ENCODE measurements at places on chromosomes 11 and 22. TPM values are rescaled to one million over a fixed set of nuclear protein-coding genes. Genes with fewer than 3 reads are reported as not detected.

DNA sequence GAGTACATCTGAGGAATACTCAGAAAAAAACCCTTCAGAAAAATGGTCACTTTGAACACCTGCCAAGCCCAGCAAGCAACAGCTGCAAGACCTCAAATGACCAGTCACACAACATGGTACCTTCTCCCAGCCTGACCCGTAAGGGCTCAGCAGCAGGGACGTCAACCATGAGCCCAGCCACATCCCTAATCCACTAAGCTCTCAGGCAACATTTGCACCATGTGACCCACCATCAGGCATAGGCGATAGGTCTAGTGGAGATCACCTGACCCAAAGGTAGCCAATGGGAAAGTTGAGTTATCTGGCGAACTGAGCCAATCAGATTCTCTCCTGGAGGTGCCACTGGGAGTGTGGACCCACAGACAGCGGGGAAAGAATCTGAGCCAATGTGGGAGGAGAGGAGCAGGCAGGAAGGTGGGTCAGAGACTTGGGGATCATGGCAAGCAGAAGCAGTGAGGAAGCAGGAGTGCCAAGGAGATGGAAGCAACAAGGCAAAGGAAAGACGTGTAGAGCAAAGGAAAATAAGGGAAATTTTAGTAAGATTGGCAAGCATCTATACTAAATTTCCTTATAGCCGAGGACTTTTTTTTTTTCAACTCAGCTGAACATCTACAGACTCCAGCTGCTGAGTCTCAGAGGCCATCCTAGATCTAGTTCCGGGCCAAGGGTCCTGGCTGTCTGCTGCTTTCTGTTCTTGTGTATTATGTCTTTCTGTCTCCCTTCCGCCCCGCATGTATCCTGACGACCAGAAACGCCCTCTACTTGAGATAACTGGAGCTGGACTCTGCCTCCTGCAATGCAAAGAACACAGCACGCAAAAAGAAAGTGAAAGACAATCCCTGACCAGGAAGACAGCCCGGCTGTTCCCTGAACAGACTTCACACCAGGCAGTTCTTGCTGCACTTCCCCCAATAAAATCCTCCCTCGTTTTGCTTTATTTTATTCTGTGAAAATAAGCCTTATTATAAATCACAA lies 11.0 kb upstream of the PLAAT2 start:
- DNase-seq, result peak; percentile 63

The OR52I2 gene
- not detected for polyA plus RNA-seq

The GGTLC3 gene
- polyA plus RNA-seq, result not detected

DNA sequence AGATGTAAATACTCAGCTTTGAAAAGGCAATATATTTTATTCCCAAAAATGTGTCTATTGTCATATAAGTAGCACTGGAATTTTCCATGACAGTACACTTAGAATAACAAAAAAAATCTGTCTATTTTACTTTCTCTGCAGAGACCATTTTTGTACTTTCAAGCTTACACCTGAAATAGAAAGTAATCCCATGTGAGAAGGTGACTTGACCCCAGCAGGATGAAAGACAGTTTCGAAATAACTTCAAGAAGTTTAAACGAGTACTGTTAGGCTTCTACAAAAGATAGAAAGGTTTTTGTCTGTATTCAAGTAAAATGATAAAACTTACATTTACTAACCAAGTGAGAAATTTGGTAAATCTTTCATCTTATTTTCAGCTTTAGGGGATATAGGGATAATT lies 259.9 kb upstream of the CTSC start:
- DNase-seq, result no peak

The PARVA gene
- polyA plus RNA-seq, result 113 TPM

DNA sequence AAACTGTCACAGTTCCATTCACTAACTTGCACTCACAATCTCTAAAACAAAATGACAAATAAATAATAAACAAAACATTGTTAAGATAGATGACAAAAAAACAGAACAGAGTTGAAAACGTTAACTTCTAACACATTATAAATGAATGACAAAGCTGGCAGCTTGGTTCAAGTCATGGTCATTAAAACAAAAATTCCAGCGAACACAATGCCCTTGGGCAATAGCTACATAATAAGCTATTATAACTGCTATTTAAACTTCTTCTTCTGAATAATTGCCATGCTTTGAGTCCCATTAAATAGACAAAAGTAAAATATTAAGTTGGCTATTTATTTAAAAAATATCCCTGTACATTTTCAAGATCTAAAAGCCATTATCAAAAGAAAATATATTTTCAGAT lies 54.7 kb downstream of the PICALM start:
- DNase-seq, result peak; percentile 1

DNA sequence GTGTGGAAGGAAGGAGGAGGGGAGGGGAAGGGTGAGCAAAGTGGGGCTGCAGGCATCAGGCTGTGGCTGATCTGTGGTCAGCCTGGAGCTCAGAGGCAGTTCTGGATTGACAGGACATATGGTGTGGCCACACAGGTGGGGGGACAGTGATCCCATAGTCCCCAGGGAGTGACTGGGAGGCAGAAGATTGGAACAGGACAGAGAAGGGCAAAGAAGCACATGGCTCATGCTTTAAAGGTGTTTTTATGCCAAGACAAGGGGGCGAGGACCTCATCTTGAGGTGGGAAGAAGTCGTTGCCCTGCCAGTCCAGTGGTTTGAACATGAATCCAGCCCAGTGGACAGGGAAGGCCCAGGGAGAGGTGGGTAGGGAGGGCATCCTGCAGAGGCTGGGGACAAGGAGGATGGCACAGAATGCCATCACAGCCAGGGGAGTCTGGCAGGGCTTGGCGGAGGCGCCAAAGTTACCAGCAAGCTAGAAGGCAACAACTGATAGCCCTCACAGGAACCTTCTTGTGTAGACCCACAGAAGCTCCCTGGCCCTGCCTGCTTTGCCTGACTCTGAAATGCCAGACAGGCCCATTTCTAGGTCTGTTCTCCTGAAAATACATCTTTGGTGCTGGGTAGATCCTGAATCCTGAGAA lies 3.1 kb downstream of the BET1L start:
- DNase-seq, result no peak

DNA sequence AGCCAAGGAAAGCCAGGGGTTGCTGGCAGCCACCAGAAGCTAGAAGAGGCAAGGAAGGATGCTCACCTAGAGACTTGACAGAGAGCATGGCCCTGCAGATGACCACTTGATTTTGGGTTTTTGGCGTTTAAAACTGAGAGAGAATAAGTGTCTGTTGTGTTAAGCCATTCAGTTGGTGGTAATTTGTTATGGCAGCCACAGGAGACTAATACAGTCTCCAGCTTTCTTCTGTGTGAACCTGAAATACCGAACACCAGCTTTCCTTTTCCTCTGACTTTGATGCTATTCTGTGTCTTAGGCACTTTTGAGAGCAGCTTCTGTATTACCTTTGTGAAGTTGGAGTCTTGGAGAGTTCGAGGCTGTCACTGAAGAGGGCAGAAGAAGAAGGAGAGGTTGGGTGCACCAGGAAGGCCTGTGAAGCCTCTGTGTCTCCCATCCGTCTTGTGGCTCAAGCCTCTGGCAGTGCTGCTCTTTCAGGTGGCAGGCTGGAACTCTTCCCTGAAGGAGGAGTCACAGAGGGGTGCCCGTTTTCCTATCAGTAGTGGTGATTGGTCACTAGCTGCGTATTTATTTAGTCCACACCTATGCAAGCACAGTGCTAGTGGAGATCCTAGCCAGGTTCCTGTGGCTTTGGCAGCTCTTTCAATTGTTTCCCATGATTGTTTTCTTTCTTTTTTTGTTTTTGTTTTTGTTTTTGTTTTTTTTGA lies 2.5 kb downstream of the TBC1D22A start:
- no peak for DNase-seq

The ACCS gene
- 33.0 TPM for polyA plus RNA-seq

- DNase-seq, result no peak
Measured at GRCh38 chr11:134480136-134480712, 68.2 kb upstream of the B3GAT1 start.

The P2RY6 gene
- 1.0 TPM for polyA plus RNA-seq

The OR51E2 gene
- polyA plus RNA-seq, result 1.3 TPM

The CNIH2 gene
- 1.9 TPM for polyA plus RNA-seq

The LGR4 gene
- 109 TPM for polyA plus RNA-seq

- no peak for DNase-seq
Measured at GRCh38 chr11:99257131-99257530, 236.4 kb downstream of the CNTN5 start.

DNA sequence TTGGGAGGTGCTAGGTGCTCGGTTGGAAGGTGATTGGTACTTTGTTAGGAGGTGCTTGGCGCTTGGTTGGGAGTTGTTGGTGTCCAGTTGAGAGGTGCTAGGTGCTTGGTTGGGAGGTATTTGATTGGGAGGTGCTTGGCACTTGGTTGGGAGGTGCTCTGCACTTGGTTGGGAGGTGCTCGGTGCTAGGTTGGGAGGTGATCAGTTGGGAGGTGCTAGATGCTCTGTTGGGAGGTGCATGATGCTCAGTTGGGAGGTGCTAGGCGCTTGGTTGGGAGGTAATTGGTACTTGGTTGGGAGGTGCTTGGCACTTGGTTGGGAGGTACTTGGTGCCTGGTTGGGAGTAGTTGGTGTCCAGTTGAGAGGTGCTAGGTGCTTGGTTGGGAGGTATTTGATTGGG lies 40.2 kb downstream of the LRP5 start:
- no peak for DNase-seq

The C11orf52 gene
- 10.5 TPM for polyA plus RNA-seq

DNA sequence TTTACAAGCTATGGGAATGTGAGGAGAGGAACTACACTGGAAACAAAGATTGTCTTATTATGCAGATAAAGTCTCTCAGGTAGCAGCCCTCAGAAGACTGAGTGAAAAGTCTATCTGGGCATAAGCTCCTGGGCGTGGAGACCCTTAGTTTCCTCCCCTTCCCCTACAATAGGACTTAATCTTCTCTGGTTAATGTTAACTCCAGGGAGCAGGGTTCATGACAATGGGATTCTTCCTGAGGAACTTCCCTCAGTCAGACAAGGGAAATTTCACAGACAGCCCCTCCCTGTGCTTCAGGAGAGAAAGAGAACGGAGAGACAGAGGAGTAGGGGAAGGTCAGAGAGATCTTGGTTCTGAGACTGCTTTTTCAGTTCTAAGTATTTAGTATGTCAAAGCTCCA lies 1428.6 kb downstream of the LRRC4C start:
- no peak for DNase-seq

GRCh38 chr11:95720195-95720594 lies 69.4 kb downstream of the FAM76B start:
- DNase-seq, result no peak

- DNase-seq, result peak; percentile 81
Measured at GRCh38 chr11:78420255-78420764, 2.7 kb upstream of the GAB2 start.

The COMMD9 gene
- 80.5 TPM for polyA plus RNA-seq

The PANX3 gene
- polyA plus RNA-seq, result not detected

The RAG2 gene
- 0.72 TPM for polyA plus RNA-seq

The OR52A1 gene
- not detected for polyA plus RNA-seq

The DDX6 gene
- polyA plus RNA-seq, result 128 TPM

The THY1 gene
- 86.0 TPM for polyA plus RNA-seq

- DNase-seq, result no peak
Measured at GRCh38 chr11:37558619-37559210, 960.7 kb upstream of the RAG2 start.

The MPZL2 gene
- 21.3 TPM for polyA plus RNA-seq

DNA sequence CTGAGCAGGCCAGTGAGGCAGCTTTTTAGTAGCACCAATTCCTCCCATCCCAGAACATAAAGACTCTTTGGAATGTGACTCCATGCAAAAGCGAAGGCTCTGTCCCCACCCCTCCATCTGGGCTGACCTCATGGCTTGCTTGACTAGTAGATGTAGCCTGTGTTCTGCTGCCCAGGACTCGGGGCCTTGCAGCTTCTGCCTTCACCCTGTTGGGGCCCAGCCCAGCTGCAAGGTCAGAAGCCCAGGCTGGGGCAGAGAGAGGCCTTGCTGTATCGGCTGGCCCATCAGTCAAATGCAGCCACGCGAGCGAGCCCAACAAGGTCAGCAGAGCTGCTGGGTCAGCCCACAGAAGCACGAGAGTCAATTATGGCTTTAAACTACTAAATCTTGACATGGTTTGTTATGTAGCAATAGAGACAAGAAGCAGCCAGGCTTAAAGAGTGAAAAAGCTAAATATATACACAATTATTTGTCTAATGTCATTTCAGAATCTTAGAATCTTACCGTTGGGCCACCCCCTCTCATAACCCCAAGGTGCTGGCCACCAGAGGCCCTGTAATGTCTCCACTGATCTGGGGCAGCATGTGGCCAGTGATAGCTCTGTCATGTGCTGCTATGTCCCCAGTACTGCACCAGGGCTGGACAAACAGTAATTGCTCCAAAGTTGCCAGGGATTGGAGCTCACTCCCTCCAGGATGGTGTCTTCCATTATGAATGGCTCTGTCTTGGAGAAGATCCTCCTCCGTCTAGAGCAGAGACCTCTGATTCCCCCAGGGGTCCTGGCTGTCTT lies 10.4 kb upstream of the WNT11 start:
- DNase-seq, result no peak

GRCh38 chr22:42553475-42554361 lies at the start of gene SERHL2:
TSS of gene SERHL2 (plus strand) at chr22:42553956. CDS start at chr22:42554021, 65 bp downstream.
- DNase-seq, result peak; percentile 66

The PANX2 gene
- polyA plus RNA-seq, result 1.5 TPM

The HOATZ gene
- polyA plus RNA-seq, result 0.08 TPM

DNA sequence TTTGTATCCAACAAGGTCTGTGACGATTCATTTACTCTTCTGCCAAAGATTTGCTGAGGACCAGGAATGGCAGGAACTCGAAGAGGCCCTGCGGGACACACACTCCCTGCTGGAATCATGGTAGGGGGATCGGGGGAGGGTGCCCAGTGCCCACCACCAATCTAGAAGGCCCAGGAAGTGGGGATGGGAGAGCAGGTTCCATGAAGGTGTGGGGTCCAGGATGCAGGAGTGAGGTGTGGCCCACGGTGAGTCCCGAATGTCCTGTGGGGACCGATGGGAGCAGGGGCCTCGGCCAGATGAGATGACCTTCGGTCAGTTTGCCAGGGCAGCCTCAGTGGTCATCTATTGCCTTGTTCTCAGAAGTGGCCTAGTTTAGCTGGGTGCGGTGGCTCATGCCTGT lies 492.7 kb downstream of the BRD1 start:
- no peak for DNase-seq

The NAALAD2 gene
- polyA plus RNA-seq, result 23.8 TPM

DNA sequence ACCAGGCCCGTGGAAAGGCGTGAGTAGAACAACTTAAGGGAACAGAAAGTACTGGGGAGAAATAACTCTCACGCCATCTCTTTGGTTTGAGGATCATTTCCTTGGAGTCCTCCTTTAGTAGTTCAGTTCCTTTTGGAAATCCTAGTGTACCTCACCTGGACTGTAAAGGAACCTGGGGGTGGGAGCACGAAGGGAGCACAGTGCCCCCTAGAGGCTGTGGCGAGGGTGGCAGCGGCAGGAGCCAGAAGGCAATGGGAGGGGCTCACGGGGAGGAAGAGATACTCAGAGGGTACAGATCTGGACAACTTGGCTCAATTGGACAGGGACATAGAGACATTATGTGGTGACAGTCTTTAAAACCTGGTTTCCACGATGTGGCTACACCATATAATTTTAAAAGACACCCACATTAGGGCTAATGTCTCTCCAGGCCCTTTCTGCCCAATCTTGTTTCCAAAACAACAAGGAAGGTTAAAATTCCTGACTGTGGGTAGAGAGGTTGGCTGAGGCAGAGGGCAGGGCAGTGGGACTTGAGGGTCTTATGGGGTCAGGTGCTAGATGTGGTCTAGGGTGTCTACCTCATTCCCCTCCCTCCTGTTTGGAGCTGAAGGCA lies 87.0 kb downstream of the CSNK2A3 start:
- no peak for DNase-seq
